IMR-90 (cell line): ENCODE measurements at places on chromosomes 5 and 9.

DNA sequence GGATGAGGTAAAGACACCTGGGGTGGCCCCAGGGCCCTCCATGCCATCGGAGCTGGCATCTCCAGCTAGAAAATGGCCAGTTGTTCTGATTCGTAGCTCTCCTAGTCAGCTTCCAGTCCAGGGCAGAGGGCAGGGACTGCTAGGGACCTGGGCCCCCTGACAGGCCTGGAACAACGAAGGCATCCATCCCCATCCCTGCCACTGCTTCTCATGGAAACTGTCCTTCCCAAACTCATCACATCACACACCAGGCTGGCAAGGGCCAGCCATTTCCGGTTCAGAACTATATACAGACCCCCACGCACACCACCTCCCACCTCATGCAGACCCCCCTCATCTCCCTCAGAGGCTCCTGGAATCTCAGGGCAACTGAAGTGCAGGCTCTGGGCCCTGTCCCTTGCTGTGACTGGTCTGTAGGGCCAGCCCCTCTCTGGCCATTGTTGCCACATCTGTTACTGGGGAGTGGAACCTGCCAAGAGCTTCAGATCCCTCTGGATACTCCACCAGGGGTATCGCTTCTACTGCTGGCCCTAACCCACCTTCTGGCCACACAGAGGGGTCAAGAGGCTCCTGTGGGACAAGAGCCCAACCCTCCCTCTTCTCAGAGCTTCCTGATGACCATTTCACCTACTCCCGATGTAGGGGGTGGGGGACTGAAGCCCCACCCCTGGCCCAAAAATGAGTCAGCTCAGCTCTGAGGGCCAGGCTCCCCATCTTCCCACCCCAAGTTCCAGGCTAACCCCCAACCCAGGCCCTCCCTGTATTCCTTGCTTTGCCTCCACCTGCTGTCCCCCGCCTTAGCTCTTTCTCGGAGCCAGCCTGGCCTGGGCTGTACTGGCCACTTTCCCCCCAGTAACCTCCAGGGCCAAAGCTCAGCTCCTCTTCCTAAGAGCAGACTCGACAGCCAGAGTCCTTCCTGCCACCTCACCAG is 1.2 kb upstream of the MZB1 start:
- DNase-seq: no peak

DNA sequence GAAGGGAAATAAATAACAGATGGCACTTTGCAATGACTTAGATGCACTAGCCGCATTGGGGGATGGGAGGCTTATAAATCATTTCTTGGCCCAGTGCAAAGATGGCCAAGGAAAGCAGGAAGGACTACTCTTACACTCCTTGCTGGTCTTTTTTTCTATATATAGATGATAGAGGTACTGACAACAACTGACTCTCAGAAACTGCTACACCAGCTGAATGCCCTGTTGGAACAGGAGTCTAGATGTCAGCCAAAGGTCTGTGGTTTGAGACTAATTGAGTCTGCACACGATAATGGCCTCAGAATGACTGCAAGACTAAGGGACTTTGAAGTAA is 1.7 kb downstream of the CCNG1 start:
- DNase-seq: no peak

GRCh38 chr9:69089082-69089481 is 53.5 kb downstream of the FXN start:
- no peak for DNase-seq

DNA sequence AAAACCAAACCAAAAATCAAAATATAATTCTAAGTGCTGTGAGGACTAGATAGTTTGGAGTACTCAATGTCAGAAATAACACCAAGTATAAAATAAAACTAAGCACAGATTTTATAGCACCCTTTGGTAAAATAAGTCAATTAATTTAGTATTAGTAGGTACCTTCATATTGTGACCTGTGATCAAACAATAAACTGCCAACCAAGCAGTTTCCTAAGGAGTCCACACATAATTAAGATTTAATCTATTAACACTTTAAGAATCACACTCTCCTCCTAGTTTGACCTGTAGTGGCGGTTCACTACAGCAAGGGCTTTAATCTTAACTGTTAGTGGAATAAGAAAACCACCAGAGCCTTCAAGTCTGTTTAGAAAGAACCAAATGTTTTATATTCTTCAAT is 2.8 kb downstream of the HNRNPK start:
- no peak for DNase-seq

DNA sequence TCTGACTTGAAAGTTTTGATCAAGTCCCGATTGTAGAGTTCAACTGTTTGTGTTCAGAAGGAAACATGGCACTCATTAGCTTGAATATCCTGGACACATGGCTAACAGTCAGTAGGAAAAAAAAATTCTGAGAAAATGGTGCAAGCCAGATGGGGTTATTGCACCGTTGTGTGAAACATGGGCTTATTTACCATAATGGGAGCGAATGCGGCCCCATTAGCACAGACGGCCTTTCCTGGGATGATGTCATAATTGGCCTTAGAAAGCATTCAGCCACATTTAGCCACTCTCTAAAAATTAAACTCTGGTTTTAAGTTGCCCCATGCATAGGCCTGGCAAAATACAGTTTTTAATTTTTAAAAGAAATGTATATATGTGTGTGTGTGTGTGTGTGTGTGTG is 112.1 kb downstream of the IRX2 start:
- no peak for DNase-seq

DNA sequence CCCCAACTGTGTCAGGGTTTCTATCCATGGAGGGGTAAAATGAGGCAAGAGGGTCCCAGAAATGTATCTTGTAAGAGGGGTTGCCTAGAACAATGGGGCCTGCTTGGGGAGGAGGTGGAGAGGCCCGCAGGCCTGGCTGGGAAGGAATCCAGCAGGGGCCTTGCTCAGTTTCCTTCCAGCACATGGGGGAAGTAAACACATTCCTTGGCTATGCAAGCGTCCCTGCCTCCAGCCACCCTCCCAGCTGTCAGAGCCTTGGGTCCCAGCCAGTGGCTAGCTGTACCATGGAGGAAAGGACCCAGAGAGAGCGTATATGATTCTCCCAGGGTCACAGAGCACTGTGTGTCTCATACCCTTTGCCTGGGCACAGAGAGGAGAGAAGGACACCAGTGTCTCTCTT is 71.1 kb upstream of the IL17B start:
- peak; percentile 87 for DNase-seq

- peak; percentile 76 for DNase-seq
These were observed 162.6 kb downstream of the CPLANE1 start for GRCh38 chr5:37086466-37087173.

DNA sequence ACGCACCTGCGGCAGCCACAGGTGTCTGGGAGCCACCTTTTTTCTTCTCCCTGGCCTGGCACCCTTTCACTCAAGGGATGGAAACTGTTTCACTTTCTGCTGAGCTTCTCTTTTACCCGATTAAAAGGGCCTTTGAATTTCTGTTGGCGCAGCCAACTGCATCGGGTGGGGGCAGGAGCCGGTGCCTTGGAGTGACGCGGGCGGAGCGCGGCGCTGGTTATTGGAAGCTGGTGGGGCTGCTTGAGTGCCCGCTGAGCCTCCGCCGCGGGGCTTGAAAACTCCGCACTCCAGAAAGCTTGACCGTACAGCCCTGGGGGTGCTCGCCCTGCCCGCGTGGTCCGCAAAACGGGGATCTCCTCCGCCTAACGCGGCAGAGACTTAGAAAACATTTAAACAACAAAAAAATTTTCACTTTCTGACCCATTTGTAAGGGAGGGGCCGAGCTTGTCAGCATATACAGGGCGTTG is 52.0 kb upstream of the TJP2 start:
- DNase-seq: peak; percentile 61

DNA sequence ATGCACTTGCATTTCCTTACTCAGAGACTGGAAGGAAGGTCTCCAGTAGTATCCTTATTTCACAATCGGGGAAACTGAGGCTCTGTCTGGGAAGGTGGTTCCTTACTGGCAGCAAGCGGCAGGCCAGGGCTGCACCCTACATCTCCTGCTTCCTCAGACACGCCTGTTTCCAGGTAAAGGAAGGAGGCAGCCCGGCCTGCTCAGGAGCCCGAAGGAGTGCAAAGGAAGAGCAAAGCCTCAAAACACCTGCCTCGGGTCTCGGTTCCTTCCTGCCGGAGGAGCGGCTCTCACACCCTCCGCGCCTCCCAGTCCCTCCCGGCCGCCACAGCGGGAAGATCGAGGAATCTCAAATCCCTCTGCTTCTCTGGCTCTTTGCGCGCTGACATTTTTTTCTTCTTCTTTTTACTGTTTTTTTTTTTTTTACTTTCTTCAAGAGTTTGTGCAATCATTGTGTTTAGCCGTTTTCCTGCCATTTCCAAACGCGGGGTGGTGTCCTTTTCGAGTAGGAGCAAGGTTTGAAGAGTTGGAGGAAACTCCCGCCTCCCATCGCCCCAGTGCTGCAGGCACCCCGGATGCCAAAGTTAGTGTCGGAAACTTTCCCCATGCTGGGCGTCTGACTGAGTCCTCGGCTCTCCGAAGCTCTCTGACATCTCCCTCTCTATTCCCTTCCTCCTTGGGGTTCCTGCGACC is 1.0 kb downstream of the GGTA1 start:
- peak; percentile 42 for DNase-seq

- DNase-seq: peak; percentile 33
These were observed at the start of gene CMYA5 for GRCh38 chr5:79689541-79690466. Gene CMYA5 (plus strand): TSS chr5:79689836. CDS start chr5:79689908, 72 bp downstream.

- DNase-seq: peak; percentile 51
These were observed 127.0 kb downstream of the NNT start for GRCh38 chr5:43729846-43730478.

DNA sequence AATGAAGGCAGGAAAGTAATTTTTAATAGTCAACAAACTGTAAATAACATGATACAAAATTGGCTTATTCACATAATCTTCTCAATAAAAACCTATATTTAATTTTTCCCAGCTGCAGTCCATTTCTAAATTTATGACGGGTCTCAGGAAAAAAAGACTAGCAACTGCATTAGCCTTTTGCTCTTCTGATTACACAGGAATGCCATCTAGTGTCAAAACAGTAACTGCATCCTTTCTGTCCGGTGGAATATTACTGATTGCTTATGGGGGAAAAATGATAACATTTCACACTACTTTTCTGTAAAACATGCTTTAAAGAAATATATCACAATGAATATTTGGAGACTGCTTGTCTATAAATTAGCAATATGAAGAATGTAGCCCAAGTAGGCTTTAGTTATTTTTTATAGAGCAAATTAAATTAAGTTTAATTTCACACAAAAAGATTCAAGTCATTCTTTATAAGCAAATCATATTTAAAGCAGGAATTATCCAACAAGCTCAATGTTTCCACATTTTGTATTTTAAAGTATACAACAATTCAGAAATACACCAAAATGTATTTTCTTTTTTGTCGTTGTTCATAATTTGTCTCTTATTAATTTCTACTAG is 534.7 kb downstream of the CDH10 start:
- DNase-seq: no peak

DNA sequence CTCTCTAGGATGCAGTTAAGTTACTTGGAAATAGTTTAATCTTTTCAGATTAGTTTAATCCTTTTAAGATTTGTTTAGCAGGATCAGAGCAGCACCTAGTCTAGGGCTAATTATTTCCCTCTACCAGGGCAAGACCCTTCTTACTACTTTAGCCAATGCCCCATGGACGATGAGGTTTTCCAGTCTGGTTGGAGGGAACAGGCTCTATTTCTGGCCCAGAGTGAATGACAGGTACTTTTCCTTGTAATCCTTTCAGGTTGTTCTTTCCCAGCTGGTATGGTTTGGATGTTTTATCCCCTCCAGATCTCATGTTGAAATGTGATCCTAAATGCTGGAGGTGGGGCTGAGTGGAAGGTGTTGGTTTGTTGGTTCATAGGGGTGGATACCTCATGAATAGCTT is 27.2 kb downstream of the PTTG1 start:
- DNase-seq: no peak

DNA sequence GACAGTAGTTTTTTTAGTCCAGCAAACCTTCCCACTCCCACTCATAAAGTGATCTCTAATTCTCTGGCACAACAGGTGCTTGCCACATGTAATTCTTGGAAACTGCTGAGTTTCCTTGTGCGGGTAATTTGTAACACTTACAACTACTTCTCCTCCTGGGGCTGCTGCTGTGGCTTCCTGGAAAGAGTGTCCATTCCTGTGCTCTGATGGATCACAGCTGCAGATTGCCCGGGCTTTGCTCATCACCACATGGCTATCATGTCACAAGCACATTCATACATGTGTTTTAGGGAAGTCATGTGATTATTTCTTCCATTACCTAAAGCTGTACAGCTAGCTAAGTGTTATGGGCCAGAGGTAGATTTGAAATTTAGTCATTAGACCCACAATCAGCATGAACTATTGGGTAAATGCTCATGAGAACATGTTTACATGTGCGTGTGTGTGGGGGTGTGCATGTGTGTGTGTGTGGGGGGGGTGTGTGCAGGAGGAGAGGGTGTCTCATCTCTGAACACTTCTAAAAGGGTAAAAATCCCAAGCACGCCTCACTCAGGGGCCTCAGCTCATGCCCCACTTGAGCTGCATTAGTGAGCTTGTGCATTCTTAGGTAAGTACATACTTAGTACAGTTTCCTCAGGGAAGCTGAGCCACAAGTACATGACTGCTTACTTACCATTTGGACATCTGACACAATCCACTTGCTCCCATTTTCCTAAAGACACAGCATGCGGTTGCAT is 118.1 kb upstream of the CCDC112 start:
- peak; percentile 99 for DNase-seq

DNA sequence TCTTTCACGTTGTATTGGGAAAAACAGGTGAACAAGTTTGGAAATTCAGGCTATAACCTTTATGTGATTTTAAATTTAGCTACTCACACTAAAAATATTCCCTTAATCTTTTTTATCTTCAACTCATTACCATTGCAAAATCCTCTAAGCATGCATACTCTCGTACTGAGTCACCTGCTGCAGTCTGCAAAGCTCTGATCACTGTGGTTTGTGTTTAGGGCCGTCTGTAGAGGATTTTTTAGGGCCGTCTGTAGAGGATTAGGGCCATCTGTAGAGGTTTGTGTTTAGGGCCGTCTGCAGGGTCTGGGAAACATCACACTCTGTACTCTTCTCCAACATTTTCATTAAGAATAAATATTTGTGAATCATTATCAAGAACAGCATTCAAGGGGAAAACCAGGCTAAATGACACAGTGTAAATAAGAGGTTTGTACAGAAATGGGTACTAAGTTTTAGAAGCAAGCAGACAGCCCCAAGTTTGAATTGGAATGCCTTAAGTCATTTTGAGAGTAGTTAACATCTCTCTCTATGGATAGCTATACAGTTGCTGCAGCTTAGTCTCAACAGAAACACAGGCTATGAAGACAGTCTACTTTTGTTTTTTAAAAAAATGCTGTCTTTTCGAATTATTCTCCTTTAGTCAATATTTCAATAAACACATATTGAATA is 155.0 kb upstream of the TSLP start:
- DNase-seq: peak; percentile 95

GRCh38 chr9:130421802-130422276 is 22.9 kb upstream of the ASS1 start:
- DNase-seq: peak; percentile 91
